Lower leg skin (tissue), 4 donors: ENCODE measurements at places on chromosomes 12 and 14. TPM values are rescaled to one million over a fixed set of nuclear protein-coding genes. Genes with fewer than 3 reads are reported as not detected.

Gene SLC10A1
- total RNA-seq = not detected

Gene PRICKLE1
- total RNA-seq = 39.8 TPM

Gene P3H3
- total RNA-seq = 18.2 TPM

Gene B4GALNT1
- 0.19 TPM for total RNA-seq

Gene RHEBL1
- 1.8 TPM for total RNA-seq

Gene HOTAIR
- 14.9 TPM for total RNA-seq

Gene METTL25
- total RNA-seq = 14.9 TPM

Gene BEGAIN
- 1.8 TPM for total RNA-seq

Gene AJUBA
- 67.6 TPM for total RNA-seq

Gene KRT79
- 26.9 TPM for total RNA-seq

GRCh38 chr12:91224401-91224800 is 41.8 kb upstream of the DCN start:
- DNase-seq = no peak

DNA sequence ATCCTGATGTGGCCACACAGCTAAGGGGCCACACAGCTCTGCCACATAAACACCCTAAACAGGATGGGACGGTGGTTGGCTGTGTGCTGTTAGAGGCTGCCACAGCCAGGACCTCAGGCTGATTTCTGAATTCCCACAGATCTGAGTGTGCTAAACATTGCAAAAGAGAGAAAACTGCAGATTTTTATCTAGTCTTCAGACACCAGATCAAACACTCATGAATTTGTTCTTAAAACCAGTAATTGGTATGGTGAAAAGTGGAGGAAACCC is 190.7 kb downstream of the MON2 start:
- peak; percentile 18 for DNase-seq

GRCh38 chr12:28413460-28414109 is 223.3 kb downstream of the CCDC91 start:
- no peak for DNase-seq

GRCh38 chr14:44979740-44980356 is 17.9 kb downstream of the TOGARAM1 start:
- DNase-seq = no peak

DNA sequence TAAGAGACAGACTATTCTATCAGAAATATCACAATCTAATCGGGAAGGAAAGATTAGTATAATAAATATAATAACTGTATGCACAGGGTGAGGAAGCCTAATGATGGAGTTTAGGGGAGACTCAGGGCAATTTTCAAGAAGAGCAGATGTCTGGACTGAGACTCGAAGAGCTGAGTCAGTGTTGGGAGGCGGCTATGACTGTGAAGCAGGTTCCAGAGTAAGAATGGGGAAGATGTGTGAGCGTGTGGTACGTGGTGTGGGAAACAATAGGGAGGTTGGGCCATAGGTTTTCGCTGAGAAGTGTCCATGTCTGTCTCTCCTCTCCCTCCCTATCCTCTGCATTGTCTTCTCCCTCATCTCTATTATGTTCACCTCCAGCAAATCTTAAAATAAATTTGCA is 85.6 kb downstream of the LMO3 start:
- DNase-seq = no peak

GRCh38 chr14:96083667-96084320 is 44.6 kb downstream of the C14orf132 start:
- no peak for DNase-seq

DNA sequence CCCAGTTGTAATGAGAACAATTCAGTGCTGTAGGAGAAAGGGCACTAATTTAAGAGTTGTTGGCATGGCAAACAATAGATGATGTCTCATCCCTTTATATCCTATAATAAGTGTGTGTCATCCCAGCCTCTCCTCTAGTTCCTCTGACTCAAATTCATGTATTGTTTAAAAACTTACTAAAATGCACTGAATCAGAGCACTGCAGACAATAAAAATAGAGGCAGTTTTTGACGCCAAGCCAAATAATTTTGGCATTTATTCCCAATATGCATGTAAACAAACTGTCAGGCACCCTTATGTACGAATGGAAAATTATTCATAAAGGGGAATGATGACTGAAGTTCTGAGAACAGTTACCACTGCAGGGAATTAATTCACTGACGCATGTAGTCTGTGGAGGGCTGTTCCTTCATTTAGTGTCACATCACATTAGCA is 57.9 kb upstream of the TMX1 start:
- no peak for DNase-seq

GRCh38 chr14:91609161-91609560 is 99.1 kb upstream of the PPP4R3A start:
- DNase-seq = no peak

GRCh38 chr14:71508901-71509300 is 423.3 kb upstream of the RGS6 start:
- DNase-seq = no peak

- DNase-seq = no peak
Observed at GRCh38 chr12:126182619-126183236, 1117.5 kb downstream of the AACS start.

GRCh38 chr12:32837974-32838373 is 58.6 kb downstream of the PKP2 start:
- DNase-seq = no peak

GRCh38 chr12:58584880-58585279 is 335.4 kb downstream of the LRIG3 start:
- no peak for DNase-seq

DNA sequence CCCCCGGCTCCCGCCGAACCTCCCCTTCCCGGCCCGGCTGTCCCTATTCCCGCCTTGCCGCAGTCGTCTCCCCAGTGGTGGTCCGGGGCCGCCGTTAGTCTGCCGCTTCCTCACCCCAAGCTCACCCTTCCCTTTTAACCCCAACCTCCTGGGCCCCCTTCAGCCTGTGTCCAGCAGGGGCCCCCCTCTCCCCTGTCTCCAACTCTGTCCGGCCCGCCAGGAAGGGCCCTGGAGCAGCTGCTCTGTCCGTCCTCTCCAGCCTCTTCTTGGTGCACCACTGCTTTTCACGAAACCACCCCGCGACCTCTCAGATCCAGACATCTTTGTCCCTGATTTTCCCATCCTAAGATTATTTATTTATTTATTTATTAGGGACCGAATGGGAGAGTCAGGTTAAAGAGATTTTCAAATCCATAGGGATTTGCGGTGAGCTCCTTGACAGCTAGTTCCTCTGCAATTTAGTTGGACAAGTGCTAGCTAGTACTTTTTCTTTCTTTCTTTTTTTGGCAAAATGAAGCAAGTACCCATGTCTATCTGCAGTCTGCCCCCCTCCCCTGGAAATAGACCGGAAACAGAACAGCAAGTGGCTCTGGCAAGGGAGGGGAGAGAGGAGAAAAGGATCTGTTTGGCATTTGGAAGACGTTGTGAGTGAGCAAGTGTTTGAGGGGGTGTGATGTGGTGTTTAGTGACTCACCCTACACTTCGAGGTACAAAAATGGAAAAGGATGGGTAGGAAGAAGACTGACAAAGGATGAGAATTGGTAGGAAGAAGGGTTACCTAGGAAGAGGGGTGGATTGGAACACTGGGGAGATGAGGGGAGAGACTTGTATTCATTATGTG is 632 bp downstream of the UBR7 start:
- no peak for DNase-seq

DNA sequence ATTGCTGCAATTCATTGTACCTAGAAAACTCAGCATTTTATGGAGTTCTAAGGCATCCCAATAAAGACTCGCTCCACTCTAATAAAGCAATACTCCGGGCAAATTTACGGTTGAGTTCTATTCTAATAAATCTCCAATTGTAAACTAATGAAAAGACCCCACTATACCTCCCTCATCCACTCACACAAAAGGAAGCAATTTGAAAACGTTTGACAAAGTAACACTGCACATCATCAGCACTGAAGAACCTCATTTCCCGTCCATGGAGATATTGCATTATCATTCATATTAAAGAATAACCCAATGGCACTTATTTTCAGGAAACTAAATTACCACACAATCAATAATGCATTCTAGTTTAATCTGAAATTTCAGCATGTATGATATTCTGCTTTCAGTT is 111.0 kb upstream of the LMO3 start:
- no peak for DNase-seq

- no peak for DNase-seq
Observed at GRCh38 chr12:67386869-67387565, 117.9 kb downstream of the CAND1 start.

GRCh38 chr14:23020143-23021128 is 10.5 kb upstream of the C14orf93 start:
- DNase-seq = no peak

DNA sequence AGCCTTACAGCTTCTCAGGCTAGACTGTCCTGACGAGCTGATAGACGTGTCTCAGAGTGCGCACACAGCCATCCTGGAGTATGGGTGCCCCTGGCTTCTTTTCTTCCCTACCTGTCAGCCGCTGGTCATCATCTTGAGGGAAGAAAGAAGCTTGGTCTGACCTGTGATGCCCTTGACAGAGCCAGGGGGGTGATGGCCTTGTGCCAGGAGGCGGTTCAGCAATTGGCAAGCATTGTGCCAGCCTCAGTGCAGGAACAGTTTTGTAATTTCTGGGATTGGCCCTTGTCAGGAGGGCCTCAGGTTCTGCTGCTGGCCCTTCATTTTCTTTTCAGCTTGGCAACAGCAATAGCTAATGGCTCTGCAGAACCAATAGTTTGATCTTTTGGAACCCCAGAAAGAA is 80.1 kb downstream of the ADCK1 start:
- DNase-seq = no peak
